ENCODE measurements at places on chromosomes 12 and 14.
A peak's percentile ranks its signal among the peaks of the same experiment; 100 is the strongest.

GRCh38 chr12:123132951-123133619 lies 17.8 kb downstream of the PITPNM2 start:
- DNase-seq, result no peak

DNA sequence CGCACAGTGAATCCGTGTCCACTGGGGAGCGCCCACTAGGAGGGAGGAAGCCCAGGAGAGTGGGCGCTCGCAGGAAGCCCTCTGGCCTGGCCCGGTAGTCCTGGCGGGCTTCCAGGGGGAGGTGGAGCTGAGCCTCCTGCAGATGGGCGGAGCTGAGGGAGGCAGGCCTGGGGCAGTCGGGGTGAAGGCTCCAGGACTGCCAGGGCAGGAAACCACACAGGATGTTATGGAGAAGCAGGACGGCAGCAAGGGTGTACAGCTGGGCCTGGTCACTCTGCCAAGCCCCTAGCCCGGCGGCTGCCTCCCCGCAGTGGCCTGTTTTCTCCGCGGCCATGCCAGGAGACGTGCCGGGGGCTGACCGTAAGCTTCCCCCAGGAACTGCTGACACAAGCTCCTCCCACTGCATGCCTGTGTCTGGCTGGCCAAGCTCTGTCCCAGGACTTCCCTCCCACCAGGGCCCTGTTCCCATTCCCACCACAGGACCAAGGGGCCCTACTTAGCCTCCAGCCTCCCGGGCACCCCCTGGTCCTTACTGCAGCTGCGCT lies 143.4 kb upstream of the C14orf180 start:
- DNase-seq, result no peak

GRCh38 chr12:30795410-30796312 lies 40.9 kb upstream of the CAPRIN2 start:
- peak; percentile 75 for DNase-seq

GRCh38 chr12:94762259-94762942 lies 112.0 kb upstream of the TMCC3 start:
- DNase-seq, result no peak

- no peak for DNase-seq
Measured at GRCh38 chr12:19245666-19246065, 116.1 kb downstream of the PLEKHA5 start.

GRCh38 chr14:79586989-79587598 lies 624.2 kb downstream of the DIO2 start:
- DNase-seq, result no peak

DNA sequence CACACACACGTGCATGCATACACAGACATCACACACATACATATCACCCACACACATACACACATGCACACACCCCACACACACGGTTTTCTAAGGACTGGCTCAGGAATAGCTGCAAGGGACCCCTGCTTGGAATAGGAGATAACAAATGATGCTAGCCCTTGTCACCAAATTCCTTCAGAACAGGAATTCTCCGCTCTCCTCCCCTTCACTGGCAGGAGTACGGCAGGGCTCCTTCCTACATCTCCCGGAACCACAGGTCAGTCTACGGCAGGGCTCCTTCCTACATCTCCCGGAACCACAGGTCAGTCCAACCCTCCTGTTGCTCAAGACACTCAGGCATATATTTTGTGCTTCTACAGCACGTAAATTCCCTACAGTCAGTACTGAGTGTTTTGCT lies 23.9 kb downstream of the PHLDA1 start:
- no peak for DNase-seq

DNA sequence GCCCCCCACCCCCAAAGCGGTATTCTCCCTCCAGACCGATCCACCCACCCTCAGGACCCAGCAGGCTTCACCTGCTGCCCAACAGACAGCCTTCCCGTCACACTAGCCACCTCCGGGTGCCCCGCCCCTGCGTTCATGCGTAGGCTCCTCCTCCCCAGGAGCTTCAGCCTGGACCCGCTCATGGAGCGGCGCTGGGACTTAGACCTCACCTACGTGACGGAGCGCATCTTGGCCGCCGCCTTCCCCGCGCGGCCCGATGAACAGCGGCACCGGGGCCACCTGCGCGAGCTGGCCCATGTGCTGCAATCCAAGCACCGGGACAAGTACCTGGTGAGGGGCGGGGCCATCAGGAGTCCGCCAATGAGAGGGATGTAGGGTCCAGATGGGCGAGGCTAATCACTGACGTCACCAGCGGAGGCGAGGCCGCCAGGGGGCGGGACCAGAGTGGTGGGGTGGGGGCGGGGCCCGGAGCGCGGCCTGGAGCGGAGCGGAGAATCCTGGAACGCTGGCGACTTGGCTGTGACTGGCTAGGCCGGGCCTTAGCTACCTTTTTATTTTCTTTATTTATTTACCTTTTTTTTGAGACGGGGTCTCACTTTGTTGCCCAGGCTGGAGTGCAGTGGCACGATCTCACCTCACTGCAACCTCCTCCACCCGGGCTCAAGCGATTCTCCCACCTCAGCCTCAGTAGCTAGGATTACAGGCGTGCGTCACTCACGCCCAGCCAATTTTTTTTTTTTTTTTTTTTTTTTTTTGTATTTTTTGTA lies 4.4 kb downstream of the TNS2 start:
- peak; percentile 62 for DNase-seq

- no peak for DNase-seq
Measured at GRCh38 chr12:68416826-68417225, 84.7 kb upstream of the MDM1 start.

DNA sequence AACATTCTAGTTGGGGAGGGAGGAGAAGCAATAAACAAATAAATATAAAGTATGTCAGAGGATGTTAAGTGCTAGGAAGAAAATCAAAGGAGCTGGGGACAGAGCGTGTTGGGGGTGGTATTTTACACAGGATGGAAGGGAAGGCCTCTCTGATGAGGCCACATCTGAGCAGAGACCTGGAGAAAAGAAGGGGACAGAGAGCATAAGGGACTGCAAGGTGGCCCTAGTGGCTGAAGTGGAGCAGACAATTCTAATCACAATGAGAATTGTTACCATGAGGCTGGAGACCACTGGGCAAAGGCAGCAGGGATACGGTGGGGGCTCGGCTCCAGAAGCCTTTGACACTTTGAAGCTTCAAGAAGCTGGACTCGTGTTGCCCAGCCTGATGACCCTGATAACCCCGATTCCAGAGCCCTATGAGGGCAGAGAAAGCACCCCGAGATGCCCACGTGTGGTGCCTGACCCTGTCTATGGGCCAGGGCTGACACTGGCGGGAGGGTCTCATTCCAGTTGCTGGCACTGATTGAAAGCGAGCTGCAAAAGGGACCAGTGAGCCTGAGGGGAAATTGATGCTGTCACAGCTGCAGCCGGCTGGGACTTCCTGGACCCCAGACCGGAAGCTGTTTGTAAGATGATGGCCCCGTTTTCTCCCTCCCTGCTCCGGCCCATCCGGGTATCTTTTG lies 169.1 kb downstream of the RBM19 start:
- no peak for DNase-seq

DNA sequence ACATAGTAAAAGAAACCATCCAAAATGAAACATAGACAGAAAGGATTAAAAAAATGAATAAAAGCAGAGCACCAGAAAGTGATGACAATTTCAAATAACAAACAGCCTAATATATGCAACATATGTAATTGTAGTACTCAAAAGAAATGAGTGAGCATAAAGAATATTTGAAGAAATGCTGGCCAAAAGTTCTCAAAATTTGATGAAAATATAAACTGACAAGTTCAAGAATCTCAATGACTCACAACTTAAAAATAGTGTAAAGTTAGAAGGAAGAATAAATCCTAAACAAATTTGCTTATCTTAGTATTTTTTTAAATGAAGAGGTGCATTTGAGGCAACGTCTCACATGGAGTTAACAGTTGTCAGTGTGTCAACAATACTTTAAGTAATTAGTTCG lies 498.9 kb downstream of the SLC6A15 start:
- no peak for DNase-seq

GRCh38 chr14:28690029-28690692 lies 76.4 kb upstream of the FOXG1 start:
- DNase-seq, result no peak

DNA sequence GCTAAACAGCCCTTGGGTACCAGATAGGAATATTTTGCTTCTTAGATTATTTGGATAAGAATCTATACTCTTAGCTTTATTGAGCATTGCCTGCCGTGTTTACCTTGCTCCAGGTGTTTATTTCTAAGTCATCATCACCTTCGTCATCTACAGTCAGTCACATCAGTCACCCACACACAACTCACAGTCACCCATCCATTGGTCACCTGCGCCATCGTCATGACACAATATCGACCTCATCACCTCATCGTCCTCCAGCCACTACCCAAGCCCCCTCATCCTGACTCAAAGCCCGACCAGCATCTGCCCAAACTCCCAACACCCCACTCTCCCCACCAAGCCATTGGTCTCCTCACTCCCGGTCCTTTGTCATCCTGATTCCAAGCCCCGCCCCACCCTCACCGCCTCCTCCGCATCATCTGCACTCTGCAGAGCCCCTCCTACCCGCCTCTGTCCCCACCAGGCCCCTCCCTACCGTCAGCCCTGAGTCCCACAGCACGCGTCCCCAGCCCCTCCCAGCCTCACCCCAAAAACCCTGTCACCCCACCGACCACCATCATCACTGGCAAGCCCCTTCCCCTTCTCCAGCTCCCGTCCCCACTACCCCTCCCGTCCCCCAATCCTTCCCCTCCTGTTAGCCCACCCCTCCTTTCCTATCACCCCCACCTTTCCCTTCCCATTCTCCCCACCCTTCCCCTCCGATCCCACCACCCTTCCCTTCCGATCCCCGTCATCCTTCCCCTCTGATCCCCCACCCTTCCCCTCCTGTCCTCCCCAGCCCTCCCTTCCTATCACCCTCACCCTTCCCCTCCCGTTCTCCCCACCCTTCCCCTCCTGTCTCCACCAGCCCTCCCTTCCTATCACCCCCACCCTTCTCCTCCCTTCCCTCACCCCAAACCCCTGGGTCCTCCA lies 9.8 kb downstream of the DLK1 start:
- DNase-seq, result no peak

GRCh38 chr14:72630374-72630773 lies 263.5 kb downstream of the DPF3 start:
- no peak for DNase-seq

DNA sequence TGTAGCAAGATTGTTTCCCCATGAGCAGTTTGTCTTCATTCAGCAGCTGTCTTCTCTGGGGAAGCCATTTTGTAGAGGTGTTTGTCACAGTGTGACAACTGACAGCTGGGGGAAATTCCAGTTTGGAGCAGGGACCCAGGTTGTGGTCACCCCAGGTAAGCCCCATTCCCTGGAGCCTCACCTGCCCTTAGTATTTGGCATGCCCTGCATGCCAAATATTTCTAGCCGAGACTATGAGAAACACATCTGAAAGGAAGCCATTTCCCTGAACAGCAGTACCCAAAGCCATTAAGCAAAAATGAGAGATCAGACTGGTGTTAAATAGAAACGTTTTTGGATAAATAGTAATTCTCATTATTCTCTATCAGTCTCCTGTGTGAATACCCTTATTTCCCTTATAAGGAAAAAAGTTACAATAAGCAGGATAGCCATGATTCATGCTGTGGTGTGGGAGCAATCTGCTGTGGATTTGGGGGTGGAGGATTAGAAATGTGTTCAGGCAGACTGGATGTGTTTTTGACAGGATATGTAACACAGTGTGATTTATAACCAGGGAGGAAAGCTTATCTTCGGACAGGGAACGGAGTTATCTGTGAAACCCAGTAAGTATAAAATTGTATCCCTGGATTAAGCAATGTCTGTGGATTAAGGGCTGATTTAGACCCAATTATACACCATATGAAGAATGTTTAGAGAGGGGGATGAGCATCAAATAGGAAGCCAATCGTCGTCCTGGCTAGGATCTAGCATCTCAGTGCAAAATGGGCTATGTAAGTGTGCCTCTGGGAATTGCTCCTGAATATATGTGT lies 68.9 kb downstream of the DAD1 start:
- DNase-seq, result peak; percentile 22

- peak; percentile 43 for DNase-seq
Measured at GRCh38 chr14:54606178-54606577, 39.2 kb downstream of the SAMD4A start.

GRCh38 chr12:87329076-87329863 lies 699.9 kb downstream of the C12orf50 start:
- no peak for DNase-seq

DNA sequence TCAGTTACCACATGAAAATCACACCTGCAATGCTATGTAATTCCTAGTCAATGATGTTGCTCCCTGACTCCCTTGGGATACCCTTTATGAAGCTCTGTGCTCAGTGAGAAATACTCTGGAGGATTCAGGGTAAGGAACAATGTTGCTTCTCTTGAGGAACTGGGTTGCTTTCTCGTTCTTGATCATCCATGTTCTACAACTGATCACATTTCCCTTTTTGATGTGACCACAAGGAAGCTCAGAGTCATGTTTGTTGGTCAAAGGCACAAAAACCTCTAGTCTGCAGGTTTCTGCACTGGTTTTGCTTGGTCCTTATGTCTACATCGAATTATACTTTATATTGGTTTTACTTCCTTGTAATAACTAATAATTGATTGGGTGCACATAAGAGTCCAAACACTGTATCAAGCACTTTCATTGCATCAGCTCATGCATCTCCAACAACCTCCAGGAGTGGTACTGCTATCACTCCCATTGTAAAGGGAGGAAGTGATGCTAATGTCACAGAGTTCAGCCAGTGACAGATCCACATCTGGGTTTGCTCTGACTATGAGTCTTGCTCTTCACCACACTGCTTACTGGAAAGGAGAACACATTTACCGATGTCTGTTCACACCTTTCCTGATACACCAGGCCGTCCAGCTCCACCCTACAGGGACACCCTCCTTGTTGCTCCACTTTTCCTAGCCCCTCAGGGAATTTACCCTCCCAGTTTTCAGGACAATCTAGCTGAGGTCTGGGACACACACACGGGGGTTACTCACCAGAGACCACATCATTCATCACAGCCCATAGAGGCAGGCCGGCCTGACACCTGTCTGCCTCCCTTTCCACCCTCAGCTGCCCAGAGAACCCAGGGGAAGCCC lies 41.0 kb downstream of the CMKLR1 start:
- DNase-seq, result no peak

DNA sequence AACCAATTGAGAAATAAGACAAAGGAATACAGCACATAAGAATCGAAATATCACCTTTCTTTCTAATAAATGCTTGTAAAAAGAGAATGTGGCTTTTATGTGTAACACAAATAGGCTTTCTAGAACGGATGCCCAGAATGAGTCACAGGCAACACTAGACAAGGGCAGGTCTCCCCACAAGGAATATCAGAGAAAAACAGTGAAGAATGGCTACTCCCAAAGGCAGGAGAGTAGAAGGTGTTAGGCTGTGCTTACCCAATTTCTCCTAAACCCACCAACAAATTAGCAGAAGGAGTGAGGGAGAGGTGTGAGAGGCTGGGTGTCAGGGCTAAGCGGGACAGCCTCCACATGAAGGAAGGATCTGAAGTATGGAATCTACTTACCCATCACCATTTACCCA lies 55.2 kb downstream of the GALNT4 start:
- DNase-seq, result no peak

- peak; percentile 38 for DNase-seq
Measured at GRCh38 chr12:116222358-116222757, 55.1 kb downstream of the MED13L start.

GRCh38 chr12:48001505-48002413 lies 2.5 kb downstream of the COL2A1 start:
- no peak for DNase-seq

- DNase-seq, result no peak
Measured at GRCh38 chr12:92248977-92249376, 103.3 kb upstream of the BTG1 start.
